ENCODE measurements at places on chromosomes 16 and 17.

DNA sequence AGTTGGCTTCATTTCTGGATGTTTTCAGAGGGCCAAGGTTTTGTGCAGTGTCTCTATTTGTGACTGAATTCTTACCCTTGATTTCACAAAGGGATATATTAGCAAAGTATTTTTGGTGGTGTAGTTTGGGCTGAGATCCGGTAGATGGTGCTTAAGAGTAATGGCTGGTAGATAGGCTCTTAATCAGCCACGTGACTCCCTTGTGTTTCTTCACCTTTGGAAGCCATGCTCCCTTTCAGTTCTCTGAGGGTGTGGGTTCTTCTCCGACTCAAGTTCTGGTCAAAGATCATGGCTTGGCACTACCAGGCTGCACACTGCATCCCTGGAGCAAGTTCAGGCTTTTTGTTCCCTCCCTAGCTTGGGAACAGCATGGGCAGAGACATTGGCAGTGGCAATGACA, 887.3 kb downstream of the CDH8 start:
- DNase-seq: no peak

DNA sequence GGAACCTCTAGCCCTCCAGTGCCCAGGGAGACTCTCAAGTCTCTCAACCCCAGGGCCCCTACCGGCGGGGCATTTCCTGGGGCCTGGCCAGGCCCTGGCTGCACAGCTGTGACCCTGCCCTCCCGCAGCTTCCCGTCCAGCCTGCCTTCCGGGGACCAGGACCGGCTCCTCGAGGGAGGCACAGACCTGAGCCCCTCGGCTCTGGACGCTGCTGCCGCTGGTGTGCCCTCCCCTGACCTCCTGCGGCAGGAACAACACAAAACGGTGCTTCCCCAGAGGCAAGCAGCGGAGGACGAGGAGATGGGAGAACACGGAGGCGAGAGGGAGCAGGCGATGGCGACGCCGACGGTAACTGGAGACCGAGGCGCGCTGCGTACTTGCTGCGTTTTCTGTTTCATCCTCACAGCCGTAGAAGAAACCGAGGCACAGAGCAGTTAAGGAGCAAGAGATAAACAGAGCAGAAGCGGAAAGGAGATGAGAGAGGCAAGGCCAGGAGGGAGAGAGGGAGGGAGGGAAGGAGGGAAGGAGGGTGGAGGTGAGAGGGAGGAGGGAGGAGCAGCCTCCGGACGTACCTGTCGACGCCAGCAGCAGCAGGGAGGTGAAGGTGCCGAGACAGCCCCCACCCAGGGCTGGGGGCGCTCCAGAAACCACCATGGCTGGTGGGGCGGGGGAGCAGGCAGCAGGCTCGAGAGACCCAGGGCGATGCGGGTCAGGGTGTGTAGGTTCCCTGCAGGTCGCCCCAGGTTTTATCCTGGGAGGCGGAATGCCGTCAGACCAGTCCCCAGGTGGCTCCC, at the start of gene PRSS22:
Gene PRSS22, minus strand, starts transcription at position 720 of the 794 bp plus-strand sequence. Its CDS starts 66 bp downstream, at position 654.
- no peak for DNase-seq

- DNase-seq: no peak
Observed at GRCh38 chr16:19252904-19253303, 32.6 kb upstream of the CLEC19A start.

DNA sequence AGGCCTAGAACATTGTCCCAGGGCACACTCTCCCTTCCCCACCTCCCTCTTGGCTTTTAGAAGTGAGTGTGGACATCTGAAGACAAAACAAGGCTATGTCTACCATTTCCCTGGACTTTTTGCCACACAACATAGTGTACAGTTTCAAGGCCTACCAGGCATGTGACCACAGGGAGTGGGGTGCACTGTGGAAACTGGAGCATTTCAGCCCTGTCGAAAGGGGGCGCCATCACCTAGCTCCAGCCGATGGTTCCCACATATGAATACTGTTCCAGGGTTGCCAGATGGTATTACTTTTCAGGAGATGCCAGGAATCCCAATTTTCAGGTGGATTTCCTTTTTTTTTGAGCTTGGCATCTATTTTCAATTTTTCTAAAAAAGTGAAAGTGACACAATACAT, 140.7 kb downstream of the KATNIP start:
- DNase-seq: no peak

- DNase-seq: no peak
Observed at GRCh38 chr16:14329727-14330350, 258.7 kb downstream of the MRTFB start.

DNA sequence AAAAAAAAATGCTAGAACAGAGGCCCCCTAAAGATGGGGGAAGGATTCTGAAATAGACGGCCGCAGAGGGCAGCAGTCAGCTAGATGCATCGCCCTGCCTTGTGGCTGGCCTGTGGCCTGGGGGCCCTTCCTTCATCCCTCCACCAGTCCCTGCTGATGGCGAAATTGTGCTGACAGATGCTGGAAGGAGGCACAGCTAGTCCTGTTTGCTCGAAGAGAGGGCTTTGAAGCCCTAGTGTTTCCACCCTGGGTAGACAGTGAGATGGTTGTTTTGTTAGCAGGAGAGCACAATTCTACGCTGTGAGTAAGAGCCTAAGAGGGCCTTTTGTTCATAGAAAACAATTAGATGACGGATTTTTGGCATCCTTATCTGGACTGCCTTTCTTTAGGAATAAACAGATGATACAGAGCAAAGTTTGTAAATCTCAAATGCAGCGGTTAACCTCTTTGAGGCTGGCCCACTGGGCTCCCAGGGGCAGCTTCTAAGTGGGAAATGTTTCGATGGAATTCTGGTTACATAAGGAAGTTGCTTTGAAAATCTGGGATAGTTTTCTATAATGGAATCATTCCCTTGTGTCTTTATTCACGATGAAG, 23.0 kb downstream of the VPS35L start:
- no peak for DNase-seq

DNA sequence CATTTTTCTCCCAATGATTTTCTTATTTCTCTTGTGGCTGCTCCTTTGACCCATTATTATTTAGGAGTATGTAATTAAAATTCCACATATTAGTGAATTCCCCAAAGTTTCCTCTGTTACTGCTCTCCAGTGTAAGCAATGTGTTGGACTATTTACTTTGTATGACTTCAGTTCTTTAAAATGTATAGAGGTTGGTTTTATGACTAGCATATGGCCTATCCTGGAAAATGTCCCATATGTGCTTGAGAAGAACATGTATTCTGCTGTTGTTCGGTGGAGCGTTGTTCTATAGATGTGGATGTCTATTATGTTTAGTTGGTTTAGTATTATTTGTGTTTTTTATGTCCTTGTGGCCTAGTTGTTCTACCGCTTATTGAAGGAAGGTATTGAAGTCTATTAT, 6.0 kb upstream of the NT5M start:
- DNase-seq: no peak
